ENCODE measurements at places on chromosomes 2 and 18.

GRCh38 chr18:24426398-24427294 is at the start of gene IMPACT:
Gene IMPACT, plus strand, starts transcription at chr18:24426670. Its CDS starts 87 bp downstream, at chr18:24426757.
- DNase-seq = peak; percentile 93

DNA sequence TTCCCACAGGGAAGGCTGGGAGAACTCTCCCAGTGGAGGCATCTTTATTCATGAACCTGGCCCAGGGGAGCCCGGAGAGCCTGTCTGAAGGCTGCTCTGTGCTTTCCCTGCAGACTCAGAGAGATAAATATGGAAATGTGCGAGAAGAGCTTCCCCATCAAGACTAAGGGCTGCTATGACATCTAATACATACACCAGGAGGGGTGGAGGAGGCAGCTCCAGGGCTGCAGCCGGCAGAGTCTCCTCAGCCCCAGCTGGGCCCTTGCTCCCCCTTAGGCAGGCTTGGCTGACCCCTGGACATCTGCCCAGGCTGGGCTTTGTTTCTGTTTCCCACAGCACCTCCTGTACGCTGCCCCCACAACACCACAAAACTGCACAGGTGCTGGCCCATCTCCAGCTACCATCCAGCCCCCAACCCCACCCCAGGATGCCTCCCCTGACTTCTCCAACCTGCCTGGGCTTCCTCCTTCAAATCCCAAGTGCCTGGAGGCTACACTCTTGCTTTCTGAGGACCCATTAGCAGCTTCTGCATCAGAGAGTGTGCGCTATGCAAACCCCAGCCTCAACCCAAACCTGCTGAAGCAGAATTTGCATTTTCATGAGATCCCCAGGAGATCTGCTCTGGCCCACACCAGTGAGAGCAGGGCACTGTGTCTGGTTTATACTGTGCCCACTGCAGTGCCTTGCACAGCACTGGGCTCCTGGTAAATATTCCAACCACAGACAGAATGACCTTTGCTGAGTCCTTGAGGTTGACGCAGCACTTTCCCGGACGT is 96.8 kb downstream of the VSNL1 start:
- DNase-seq = no peak

- no peak for DNase-seq
Measured at GRCh38 chr2:72979896-72980295, 62.6 kb downstream of the EMX1 start.

- DNase-seq = no peak
Measured at GRCh38 chr2:92072461-92073035, 2798.7 kb upstream of the TEKT4 start.

GRCh38 chr2:119638685-119639554 is 40.1 kb upstream of the TMEM177 start:
- DNase-seq = no peak

DNA sequence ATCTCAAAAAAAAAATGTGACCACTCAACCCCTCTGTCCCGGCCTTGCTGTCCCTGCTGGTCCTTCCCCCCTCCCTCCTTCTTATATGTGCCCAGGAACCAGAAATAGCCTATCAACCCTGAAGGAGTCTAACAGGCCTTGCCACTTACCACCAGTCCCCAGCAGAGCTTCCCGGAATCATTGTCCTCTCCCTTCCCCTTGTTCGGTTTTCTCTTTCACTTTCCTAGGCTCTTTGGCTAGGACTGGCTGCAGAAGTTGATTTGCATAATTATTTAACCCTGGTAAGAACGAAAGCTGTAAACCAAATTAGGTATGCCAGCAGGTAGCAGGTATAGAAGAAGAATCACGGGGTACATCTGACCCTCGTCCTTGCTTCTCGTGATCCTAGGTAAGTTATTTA is 72.6 kb upstream of the ZNF532 start:
- no peak for DNase-seq

DNA sequence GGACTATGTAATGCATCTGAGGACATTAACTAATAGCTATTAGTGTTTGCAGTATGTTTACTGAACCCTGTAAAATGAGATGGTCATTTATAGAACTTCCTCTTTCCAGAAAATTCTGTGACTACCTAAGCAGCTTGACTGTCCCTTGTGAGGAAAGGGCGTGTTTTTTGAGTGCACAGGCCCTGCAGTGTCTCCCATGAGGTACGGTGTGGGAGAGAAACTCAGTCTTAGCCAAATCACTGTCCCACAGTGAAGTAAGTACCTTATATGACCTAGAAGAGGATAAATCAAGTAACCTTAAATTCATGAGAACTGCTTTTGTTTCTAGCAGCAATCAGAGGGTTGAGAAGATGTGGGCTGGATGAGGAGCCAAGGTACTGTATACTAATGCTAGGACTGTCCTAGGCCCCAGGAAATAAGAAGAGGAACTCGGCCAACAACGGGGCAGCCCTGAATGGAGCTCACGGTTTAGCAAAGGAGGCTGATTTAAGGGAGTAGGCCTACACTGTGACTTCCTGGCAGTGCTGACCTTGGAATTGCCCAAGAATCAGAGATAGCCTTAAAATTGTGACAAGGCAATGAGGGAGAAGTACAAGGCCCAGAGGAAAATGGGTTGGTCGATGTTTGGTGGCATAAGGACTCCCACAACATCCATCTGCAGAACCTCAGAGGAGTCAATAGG is 103.5 kb upstream of the CTAGE1 start:
- DNase-seq = no peak

DNA sequence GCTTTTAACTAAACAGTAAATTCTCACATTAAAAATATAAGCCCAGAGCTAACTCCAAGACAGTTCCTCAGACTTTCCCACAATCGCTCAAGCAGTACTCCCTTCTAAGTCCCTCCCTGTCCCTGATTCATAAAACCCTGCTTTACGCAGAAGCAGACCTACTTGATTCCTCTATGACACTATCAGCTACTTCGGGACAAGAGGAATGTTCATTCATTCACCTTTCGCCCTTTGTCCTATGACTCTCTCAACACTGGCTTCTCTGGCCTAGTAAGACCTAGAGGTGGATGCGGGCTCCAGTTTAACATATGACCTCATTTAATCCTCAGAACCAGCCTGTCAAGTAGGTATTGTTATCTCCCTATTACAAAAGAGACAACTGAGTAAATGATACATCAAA is 10.2 kb downstream of the LPIN2 start:
- no peak for DNase-seq

GRCh38 chr2:187985923-187986322 is 305.8 kb upstream of the GULP1 start:
- DNase-seq = no peak

DNA sequence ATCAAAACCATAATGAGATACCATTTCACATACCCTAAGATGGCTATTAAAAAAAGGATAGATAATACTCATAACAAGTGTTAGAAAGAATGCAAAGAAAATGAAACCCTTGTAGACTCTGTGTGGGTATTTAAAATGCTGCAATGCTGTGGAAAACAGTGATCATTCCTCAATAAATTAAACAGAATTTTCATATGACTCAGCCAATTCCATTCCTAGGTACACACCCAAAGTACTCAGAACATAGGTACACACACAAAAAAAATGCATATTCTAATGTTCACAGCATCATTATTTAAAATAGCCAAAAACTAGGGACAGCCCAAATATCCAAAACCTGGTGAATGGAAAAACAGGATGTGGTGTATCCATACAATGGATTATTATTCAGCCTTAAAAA is 502.3 kb downstream of the KCNJ3 start:
- DNase-seq = no peak

GRCh38 chr2:173393186-173393585 is 38.5 kb downstream of the CDCA7 start:
- no peak for DNase-seq

- no peak for DNase-seq
Measured at GRCh38 chr2:105701042-105701441, 43.7 kb upstream of the NCK2 start.

DNA sequence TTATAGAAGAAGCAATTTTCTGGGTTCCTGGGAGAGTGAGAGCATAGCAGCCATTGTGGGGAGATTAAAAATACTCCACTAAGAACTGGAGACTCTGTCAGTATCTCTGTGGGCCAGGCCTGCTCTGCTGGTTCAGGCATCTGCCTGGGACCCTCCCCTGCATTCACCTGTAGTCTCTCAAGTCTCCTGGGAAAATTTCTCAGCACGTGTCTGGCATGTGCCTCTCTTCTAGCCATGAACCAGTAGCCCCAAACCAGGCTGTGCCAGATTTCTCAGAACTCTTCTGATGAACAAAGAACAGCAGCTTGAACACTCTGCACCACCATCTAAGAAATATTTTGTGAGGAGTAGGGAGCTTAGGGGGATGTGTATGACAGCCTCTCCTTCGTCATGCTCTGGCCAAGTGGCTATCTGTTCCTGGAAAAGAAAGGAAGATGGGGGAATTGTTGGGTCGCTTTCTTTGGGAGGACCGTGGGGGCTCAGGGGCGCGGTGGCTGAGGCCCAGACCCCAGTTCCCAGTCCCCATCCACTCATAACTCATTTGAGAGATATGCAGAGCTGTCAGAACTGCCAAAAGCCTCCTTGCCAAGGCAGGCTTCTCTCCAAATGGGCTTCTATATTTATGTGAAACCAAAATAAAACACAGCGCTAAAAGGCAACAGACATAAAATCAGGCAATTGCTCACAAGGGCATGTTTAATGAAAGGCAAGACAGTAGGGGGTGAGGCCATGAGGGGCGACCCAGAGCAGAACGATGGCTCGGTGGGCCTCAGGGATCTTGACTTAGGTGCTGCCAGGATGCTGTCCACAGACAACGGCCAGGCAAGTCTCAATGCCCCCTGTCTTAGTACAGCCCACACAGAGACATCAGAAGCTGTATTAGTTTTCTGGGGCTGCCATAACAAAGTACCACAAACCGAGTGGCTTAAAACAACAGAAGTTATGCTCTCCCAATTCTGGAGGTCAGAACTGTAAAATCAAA is 114.7 kb upstream of the TNP1 start:
- DNase-seq = no peak

- no peak for DNase-seq
Measured at GRCh38 chr2:151792589-151792988, 35.6 kb downstream of the ARL5A start.

DNA sequence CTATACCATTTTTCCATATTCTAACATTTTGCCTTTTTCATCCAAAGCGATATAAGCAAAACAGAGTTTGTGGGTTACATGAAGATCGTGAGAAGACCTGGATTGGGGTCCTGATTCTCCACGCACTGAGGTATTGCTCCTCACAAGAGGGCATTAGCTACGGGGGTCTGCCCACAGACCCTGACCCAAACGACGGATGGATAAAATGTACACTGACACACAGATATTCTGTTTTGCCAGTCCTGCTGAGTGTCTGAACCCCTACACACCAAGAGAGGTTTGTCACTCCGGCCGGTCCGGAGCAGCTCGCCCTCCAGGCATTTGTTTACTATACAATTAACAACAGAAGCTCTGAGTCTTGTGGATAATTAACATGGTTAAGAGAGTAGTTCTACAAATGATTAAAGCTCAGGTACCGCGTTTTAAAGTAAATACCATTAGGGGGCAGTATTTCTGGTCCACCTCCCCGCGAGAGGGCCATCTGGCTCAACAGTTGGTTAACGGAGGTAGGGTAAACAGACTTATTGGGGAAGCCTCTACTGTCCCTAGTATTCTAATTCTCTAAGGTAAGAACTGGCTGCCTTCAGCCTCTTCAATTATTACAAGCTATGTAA is 28.4 kb downstream of the SCYGR8 start:
- DNase-seq = no peak

DNA sequence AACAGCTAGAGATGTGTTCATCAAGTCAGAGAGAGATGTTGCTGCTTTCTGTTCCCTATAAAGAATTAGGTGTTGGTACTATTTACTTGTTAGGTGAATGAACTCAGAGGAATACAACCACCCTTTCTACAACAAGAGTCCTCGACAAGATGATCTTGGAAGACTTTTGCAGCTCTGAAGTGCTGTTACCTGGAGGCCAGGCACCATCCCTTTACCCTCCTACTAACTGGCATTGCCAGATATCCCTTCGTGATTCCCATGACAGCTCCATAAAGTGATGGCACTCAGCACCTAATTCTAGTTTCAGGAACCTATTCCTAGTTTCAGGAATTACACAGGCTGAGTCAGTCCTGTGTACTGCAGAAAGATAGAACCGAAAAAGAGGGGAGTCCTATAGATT is 9.9 kb downstream of the ARPC2 start:
- no peak for DNase-seq

GRCh38 chr2:178630581-178630980 is 150.3 kb downstream of the PLEKHA3 start:
- DNase-seq = no peak

Measured in K562 (cell line).